ENCODE measurements at places on chromosomes 12 and 14.

DNA sequence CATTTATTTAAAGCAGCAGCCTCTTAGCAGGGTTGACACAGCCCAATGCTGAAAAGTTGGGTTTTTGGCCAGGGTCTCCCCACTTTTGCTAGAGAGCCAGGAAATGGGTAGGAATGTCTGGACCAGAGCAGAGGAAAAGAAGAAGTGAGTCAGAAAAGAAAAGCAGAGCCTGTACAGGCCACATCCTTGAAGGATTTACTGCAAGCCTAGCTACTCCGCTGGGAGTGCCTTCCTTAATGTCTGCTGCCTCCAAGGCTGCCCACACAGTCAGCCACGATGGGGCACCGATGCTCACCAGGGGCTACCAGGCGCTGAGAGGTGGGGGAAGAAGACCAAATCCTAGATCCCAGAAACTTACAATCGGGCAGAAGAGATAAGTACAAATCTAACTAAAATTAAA is 139.2 kb downstream of the C12orf75 start:
- DNase-seq: no peak

GRCh38 chr14:95515080-95515489 is 1.4 kb downstream of the SYNE3 start:
- peak; percentile 84 for DNase-seq

DNA sequence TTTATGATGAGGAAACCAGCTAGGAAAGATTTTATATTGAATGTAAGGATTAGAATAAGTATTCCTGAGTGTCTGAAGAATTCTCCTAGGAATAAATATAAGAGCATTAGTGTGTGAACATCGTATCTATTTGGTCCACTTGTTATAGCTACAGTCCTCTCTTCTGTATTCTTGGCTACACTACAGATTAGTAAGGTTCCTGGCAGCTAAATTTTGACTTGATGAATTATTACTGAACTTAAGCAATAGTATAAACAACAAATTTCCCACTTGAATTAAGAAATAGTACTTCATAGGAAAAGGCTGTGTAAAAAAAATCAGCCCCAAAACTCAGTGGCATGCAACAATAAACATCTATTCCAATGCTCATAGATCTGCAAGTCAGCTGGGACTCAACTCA is 138.4 kb upstream of the G2E3 start:
- DNase-seq: no peak

- peak; percentile 62 for DNase-seq
Measured at GRCh38 chr12:113273053-113273725, 51.9 kb downstream of the TPCN1 start.

DNA sequence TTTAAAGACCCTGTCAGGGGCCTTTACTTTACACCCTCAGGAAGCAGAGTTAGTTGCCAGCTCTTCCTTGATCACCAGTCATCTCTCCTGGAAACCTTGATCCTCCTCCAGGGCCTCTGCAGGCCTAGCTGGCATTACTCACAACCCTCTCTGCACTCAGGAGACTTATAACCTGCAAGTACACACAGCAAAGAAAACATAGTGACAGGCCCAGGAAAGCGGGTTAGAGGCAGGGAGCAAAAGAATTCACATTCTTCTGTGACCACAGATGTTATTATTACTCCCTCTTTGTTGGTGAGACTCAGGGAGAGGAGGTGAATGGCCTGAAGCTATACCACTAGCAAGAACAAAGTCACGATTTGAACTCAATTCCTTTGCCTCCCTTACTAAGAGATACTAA is 87.4 kb downstream of the OR11H12 start:
- DNase-seq: no peak

DNA sequence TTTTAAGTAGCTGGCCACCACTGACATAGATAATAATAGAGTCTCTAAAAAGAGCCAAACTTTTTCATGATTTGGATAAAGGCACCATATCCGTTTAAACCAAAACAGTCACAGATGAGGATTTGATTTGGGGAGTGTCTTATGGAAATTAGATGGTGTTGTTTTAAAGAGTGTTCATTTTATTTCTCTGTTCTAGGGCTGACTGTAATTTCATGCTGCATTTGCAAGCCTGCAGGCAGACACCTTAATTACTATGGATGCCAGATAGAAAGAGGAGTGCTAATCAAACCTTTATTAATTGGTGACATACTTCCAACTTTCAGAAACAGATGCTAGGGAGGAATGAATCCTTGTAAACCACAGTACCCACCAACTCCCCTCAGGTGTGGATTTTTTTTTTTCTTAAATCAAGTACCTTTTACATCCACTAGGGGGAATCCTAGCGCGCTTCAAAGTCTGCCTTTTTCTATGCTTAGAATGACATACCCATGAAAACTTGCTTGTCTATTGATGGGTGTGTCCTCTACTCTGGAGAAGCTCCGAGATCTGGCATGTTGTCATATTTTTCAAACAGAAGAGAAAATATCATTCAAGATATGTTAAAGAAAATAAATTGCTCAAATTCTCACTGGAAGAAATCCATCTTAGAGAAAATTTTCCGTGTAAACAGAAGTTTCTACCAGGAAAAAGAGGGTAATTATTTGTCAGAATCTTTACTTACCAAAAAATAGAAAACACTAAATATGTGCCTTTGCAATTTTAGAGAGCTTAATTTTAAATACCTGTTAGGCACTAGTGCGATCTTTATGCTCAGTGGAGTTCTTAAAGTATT is 14.2 kb upstream of the PLXNC1 start:
- no peak for DNase-seq

DNA sequence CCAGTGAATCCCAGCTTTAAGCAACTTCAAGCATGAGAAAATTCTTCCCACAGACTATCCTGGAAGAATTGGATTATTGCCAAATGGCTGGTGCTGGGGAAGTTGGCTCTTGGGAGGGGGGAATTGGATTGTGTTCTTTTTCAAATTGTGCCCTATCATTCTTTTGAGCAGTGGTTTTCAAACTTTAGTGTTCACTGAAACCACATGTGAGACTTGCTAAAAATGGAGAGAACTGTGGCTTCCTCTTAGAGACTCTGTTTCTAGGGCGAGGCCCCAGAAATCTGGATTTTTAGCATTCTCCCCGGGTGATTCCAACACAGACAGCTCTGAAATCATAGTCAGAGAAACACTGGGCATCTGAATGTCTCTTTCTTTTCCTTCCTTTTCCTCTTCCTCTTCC is 14.3 kb upstream of the OTUB2 start:
- no peak for DNase-seq
